Stimulated activated CD4-positive, alpha-beta T cell treated with anti-CD3 and anti-CD28 coated beads, Interleukin-4, amount 100 ng/mL, for 24 hours (primary cell): ENCODE measurements at places on chromosomes 4 and X.

DNA sequence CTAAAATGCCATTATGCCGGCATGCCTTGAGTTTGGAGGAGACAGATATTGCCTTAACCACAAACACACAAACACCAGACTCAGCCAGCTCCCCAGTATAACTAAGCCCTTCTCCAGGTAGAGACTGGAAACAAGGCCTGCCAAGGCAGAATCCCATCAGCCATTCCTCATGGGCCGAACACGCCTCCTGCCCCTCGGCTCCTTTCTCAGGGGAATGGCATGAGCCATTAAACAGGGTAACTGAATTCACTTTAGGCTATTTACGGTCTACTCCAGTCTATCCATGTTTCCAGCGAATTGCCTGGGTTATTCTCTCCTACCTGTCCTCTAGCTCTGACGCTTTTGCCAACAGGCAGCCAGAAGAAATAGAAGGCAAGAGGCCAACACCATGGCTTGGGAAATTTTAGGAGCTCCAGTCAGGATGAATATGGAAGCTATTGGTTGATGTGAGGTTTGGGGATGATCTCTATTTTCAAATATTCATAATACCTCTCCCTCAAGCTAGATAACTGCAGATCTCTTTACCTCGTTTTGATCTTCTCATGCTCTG lies 4.9 kb downstream of the SEL1L3 start:
- DNase-seq = no peak

DNA sequence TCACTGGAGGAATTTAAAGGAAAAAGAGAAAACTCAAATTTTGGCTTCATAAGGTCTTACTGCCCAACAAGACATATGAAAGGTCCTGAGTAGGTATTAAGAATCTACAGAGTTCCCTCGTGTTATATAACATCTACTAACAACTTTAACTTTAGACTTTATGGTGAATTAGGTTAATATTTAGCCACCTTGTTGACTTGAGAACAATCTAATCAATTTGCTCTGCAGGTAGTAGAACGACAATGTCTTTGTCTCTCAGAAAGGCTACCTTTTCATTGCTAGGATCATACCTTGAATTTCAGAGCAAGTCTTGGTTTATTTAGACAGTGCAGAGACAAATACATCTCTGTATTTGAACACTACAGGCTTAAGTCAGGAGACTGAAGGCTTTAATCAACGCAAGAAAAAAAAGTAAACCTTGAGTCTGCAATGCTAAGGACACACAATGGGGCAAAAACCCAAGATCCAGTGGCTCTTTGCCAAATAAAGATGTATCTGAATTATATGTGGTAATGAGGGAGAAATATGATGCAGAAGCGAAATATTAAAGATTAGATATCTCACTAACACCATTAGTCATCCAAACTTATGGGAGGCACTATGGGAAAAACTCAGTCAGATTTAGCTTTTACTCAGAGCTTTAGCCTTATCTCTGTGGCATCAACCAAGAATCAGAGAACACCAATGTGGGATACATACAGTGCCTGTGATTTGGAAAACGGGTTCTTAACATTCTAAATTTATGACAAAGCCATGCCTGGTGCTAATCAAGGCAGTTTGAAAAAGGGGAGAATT lies 93.6 kb upstream of the FTHL17 start:
- DNase-seq = no peak

DNA sequence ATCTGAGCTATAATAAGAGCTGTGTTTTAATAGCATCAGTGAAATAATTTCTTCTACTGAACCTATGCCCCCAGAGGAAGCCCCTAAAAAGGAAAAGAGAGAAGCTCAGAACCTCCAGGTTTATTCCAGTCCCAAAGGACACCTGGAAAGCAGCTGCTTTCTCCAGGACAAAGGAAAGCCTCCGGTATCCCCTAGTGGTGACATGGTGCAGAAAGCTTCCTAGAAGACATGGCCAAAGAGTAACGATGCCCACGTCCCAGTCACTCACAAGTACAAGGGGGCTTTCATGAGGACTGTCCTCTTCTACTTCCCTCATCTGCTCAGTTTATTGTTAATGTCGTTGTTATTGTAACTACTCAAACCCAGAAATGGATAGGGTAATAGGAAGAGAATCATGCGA lies 343.9 kb downstream of the UNC5C start:
- no peak for DNase-seq

DNA sequence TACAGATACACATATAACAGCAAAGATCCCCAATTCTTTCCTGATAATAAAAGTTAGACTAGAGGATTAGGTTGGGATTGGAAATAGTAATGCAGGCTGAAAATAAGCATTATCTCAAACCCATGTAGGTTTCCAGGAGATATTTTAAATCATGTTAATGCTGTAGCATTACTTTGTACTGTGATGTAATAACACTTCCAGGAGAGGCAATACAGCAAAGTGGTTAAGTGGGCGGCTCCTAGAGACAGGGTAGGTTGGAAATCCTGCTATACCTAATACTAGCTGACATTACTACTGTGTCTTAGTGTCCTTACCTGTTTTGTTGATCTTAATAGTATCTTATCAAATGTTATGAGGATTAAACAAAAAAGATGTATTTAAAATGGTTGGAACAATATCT lies 9.6 kb downstream of the PAICS start:
- no peak for DNase-seq

DNA sequence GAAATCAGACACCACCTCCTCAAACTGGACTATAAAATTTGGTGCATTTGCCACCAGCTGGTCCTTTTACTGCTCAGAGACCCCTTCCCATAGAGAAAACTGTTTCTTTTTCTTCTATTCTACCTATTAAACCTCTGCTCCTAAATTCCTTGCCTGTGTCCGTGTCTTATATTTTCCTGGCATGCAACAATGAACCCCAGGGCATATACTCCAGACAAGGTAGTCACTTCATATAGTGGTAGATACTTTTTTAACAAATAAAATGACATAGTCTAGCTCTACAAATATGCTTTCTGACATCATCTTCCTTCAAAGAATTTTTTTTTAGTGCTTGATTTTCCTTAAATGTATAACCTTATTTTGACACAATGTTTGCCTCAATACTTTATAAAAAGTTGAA lies 1402.9 kb upstream of the PABPC4L start:
- no peak for DNase-seq

GRCh38 chrX:13080128-13080795 lies 35.8 kb upstream of the FAM9C start:
- DNase-seq = no peak

- no peak for DNase-seq
These were observed 552.6 kb downstream of the PPARGC1A start for GRCh38 chr4:23337292-23337691.

DNA sequence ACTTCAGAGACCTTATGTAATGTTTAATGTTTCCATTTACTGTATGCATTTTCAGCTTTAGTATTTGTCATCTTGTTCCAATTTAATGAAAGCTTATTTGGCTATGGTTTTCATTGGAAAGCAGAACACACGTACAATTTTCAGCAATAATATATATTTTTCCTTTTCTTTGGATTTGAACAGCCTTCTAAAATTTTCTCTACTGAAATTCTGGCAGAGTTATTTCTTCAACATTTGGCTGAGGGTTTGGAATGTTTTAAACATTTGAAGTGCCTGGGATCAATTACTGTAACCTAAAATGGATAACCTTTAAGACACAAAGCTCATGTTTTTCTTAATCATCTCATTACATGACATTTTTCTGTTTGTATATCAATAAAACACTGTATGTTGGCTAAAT lies 156.9 kb downstream of the TENM3 start:
- no peak for DNase-seq

GRCh38 chr4:67892253-67892652 lies 8.5 kb upstream of the TMPRSS11D start:
- DNase-seq = no peak

DNA sequence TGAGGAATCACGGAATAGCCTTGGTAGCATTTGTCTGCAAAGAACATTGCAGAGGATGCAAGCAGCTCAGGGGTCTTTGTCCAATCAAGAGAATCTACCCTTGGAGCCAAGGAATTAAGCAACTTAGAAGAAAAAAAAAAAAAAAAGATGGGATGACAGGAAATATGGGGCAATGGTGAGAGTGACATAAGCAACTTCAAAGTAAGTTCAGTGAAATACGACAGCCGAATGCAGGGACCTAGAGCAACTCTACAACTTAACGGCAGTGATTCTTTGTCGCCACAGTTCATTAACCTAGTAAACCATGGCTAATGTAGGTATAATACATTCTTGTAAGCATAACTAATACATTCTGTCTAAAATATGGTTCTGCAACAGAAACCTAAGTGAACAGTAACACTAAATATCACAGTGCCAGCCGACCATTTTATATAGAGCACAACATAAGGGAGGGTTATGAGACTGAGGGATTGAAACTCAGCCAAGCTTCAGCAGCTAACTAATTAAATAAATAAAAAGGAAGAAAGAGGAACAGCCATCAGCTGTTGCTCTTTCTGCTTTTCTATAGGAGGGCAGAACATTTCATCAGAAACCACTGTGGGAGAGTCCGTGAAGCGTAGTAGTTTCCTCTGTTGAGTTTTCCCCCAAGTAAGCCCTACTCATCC lies 74.7 kb downstream of the PPARGC1A start:
- no peak for DNase-seq

DNA sequence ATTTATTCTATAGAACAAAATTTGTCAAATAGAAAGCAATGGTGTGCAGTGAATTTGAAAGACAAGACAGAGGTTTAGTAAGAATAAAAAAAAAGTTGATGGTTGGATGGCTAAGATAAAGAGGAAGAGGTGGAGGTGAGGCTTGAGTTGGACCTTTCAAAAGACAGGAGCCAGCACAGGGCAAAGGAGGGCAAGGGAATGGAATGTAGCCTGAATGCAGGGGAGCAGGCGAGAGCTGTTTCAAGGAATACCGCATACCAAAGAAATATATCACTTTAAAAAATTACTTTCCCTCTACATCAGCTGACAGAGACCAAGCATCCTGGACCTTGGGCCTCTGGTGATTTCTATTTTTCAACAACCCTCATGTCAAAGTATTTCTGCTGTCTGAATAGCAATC lies 38.0 kb upstream of the CXXC4 start:
- no peak for DNase-seq

DNA sequence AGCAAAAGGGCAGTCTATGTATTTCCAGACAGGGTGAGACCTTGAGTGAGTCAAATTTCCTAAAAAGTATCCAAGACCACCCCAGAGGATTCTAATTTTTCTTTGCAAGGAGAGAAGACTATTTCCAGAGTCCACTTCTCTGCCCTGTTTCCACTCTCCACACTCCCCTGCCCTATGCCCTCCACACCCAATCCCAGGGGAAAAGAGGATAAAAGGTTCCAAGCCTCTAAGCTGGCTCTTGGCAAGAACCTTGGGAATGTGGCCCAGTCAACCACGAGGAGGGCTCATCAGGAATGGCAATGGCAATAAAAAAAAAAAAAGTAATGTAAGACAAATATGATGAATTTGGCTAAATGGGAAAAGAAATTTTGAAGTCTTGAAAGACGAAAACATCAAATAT lies 65.9 kb downstream of the SRPX start:
- no peak for DNase-seq

GRCh38 chr4:85756938-85757337 lies 282.0 kb downstream of the ARHGAP24 start:
- no peak for DNase-seq

- DNase-seq = no peak
These were observed 52.1 kb downstream of the HTR2C start for GRCh38 chrX:114635986-114636385.

GRCh38 chrX:46681849-46682248 lies 77.1 kb downstream of the SLC9A7 start:
- DNase-seq = no peak

GRCh38 chr4:91914176-91914804 lies 389.5 kb upstream of the GRID2 start:
- no peak for DNase-seq

GRCh38 chr4:1050486-1051213 lies 39.2 kb downstream of the FGFRL1 start:
- DNase-seq = no peak

DNA sequence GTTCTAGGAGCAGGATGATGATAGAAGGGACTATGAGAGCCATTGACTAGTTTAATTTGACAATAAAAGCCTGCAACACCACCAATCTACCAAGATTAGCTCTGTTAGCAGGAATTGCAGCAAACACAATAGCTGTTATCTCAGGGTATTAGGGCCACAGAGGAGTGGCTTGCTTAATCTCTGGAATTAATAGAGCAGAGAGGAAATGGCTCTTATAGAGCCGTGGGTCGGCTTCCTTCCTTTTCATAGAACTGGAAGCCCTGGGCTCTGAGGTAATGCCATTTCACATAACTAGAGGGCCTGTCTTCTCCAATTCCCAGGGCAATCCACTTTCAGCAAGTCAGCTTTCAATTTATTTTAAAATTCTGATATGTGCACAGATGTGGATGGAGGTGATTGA lies 83.0 kb downstream of the MAMLD1 start:
- no peak for DNase-seq
